NCI-H1930 (cell line): ENCODE measurements at places on chromosomes 16 and 17.
A peak's percentile ranks its signal among the peaks of the same experiment; 100 is the strongest.

- no peak for DNase-seq
These were observed 98.6 kb downstream of the CYB561 start for GRCh38 chr17:63347475-63347874.

GRCh38 chr17:9241371-9241712 lies 220.0 kb downstream of the NTN1 start:
- no peak for DNase-seq

DNA sequence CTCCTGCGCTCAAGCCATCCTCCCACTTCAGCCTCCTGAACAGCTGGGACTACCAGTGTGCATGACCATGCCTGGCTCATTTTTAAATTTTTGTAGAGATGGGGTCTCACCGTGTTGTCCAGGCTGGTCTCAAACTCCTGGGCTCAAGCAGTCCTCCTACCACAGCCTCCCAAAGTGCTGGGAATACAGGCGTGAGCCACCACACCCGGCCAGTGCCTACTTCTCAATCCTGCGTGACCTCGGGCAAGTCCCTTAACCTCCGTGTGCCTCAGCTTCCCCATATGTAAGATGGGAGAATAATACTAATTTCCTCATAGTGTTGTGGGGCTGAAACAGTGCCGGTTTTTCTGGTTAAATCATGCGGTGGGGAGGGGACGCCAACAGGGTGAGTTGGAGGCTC lies 143.5 kb upstream of the CIBAR2 start:
- no peak for DNase-seq

DNA sequence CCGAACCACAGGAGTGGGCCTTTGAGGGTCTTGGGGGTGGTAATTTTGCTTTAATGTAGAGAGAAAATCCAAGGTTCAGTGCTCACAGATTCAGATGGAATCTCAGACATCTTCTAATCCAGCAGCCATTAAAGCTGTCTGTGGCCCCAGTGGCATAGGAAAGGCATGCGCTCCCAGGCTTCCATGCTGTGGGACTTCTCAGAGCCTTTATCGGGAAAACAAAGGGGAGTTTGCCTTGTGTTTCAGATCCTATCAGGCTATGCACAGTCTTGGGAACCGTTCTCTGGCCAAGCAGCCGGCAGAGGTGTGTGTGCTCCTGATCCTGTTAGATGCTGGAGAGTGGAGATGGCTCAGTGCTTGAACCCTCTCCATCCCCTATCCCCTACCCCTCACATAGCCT lies 7.8 kb downstream of the ADGRG1 start:
- DNase-seq = no peak

GRCh38 chr16:6940968-6941367 lies 391.7 kb upstream of the RBFOX1 start:
- no peak for DNase-seq

GRCh38 chr16:13480801-13481200 lies 439.2 kb upstream of the ERCC4 start:
- no peak for DNase-seq

- DNase-seq = no peak
These were observed 4.6 kb upstream of the CD7 start for GRCh38 chr17:82321947-82322466.

GRCh38 chr17:78473951-78474613 lies 95.6 kb downstream of the PGS1 start:
- DNase-seq = no peak

DNA sequence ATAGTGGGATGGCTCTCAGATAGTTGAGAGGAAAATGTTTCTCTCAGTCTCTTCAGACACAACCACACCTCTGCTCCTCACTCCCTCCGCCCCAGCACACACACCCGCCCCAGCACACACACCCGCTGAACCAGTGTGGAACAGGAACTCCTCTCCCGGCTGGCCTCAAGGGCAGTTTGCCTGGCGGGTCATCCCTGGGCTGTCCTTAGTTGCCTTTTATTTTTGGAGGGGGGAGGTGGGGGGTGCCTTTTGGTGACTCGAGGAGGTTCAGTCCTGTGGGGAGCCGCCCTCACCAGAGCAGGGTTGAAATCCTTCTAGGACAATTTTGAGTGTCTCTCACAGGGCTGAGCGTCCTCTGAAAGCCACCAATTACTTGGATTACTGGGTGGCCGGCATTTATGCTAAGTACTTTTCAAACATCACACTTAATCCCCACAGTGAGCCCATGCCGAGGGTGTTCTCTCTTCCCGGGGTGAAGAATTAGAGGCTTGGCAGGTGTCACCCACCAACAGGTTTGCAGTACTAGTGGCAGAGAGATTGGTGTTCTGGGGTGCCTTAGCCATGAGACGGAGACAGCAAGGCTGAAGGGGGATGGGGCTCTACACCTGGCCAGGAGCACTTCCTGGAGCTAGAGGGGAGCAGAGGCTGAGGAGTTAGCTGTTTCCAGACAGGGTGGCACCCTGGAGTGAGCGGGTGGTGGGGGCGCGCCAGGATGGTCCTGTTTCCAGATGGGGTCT lies 2.8 kb downstream of the RASD1 start:
- no peak for DNase-seq

- no peak for DNase-seq
These were observed 293.3 kb downstream of the MAF start for GRCh38 chr16:79307214-79307613.

DNA sequence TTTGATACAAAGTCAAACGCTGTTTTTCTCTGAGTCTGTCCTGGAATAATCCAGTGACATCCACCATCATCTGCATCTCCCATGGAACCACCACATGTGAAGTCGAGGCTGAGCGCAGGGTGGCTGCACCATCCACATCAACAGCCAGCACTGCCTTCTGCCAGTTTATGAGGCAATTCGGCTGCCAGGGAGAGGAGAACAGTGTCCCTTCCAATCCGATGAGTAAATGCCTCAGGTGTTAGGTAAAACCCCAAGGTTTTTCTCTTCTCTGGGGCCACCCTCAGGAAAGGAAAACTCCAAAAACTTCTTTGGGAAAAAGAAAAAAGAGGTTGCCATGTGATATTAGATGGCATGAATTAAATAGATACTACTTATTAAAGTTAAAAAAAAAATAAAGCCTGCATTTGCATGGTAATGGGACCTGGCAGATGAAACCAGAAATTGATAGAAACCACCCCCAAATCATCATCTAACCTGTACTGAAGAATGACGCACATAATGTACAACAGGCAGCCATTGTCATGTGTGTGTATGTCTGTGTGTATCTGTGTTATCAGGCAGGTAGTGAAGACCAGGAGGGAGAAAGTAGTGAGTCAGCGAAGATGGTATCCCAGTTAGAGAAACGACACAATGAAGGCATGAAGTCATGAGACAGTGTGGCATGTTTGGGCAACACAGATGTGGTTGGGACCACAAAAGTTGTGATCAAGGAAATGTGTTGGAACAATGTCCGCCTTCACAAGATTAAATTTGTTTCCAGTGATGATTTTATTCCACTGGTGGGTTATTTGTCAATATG lies 478.7 kb downstream of the CDH13 start:
- no peak for DNase-seq

DNA sequence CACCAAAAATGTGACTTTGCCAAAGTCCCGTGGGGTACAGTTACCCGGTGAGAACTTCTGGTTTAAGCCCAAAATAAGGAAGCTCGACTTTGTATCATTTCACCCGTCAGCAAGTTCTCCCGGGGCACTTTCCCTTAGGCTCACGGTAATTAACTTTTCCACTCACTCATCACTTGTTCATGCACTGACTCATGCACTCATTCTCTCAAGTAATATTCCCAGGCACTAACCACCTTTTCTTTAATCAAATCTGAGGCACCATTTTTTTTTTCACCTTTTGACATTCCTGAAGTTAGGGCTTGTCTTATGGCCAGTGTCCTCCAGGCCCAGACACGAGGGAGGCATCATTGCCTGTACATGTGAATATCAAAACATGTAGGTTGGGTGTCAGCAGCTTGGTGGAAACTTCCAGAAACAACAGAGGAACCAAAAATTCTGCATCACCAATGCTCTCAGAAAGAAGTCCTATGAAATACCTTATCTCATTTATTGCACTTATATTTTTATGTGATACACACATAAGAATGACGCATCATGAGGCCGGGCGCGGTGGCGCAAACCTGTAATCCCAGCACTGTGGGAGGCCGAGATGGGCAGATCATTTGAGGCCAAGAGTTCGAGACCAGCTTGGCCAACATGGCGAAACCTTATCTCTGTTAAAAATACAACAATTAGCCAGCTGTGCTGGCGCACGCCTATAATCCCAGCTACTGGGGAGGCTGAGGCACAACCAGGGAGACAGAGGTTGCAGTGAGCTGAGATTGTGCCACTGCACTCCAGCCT lies 36.1 kb upstream of the ATP2C2 start:
- DNase-seq = no peak

GRCh38 chr17:9531034-9531433 lies 44.6 kb downstream of the STX8 start:
- no peak for DNase-seq

- DNase-seq = no peak
These were observed 14.9 kb downstream of the ZNF768 start for GRCh38 chr16:30511509-30511908.

DNA sequence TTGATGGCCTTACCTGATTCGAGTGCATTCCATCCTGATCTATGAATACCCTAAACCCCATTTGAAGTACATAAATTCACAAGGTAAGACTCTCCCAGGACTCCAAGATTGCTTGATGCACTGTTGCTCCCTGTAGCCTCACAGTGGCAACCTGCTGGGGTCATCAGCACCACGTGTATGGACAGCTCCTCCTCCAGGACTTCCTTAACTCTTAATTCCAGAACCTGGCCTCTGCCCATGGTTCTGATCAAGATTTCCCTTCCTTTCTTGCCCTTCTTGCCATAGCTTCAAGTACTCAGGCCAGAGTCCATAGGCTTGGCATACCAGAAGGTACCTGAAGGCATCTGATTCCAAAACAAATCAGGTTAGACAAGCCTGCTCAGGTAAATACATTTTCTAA lies 34.0 kb upstream of the NLK start:
- no peak for DNase-seq

GRCh38 chr17:60149691-60150582 lies at the start of gene CA4:
TSS of gene CA4 (plus strand) at chr17:60149973. CDS start at chr17:60150035, 62 bp downstream.
- DNase-seq = no peak

GRCh38 chr17:69059458-69060175 lies 1.1 kb downstream of the ABCA9 start:
- no peak for DNase-seq

DNA sequence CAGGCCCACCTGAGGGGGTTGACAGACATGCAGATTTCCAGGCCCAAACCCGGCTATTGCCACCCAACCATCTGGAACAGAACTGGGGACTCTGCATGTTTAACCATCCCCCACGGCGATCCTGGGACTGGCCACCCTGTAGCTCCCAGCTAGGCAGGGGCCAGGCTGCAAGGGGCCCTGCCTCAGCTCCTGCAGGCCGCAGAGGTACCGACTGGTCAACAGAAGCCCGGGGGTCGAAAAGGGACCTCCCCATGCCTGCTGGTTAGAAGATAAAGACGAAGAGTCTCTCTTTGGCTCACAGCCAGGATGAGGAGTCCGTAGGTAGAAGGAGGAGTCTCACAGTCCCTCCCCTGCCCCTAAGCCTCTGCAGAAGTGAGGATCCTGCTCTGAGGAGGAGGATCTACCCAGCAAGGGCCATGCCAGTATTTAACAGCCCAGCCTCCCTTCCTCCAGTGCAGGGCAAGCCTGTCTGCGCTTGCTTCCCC lies 223.4 kb upstream of the TNRC6C start:
- no peak for DNase-seq

- no peak for DNase-seq
These were observed 259.1 kb upstream of the ERCC4 start for GRCh38 chr16:13660807-13661206.

GRCh38 chr17:64653325-64653984 lies 8.7 kb downstream of the SMURF2 start:
- DNase-seq = no peak

GRCh38 chr17:79992649-79993389 lies 42.9 kb downstream of the TBC1D16 start:
- no peak for DNase-seq

DNA sequence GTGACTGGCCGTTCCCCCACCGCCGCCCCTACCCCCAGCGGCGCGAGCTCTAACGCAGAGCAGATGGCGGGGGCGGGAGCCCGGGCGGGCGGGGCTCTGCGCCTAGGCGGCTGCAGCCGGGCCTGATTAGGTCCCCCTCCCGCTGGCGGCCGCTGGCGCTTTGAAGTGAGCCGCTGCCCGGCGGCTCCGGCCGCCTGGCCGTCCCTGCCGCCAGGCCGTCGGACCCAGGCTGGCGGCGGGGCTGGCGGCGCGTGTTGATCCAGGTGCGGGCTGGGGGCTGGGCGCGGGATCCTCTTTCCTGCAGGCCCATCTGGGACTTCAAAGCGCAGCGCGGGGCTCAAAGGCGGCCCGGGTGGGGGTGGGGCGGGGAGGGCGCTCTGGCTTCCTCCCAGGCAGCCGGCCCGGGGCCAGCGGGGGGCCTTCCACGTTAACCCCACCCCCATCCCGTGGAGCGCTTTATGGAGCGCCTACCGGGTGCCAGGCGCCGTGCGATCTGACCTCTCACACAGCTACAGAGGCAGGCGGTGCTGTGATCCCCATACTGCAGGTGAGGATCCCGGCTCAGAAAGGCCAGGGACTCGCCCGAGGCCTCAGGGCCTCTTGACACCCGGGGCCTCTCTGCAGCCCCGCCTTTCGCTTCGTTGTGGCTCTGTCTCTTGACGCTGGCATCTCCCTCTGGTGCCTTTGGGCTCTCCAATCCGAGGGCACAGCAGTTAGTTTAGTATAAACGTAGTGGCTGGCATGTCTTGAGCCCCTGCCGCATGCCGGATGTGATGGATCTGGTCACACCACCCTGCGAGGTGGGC lies 80.0 kb upstream of the NKD1 start:
- peak; percentile 13 for DNase-seq

- DNase-seq = no peak
These were observed 137.9 kb upstream of the ZKSCAN2 start for GRCh38 chr16:25395528-25395927.

- DNase-seq = no peak
These were observed 21.9 kb downstream of the ACE start for GRCh38 chr17:63498626-63499195.

DNA sequence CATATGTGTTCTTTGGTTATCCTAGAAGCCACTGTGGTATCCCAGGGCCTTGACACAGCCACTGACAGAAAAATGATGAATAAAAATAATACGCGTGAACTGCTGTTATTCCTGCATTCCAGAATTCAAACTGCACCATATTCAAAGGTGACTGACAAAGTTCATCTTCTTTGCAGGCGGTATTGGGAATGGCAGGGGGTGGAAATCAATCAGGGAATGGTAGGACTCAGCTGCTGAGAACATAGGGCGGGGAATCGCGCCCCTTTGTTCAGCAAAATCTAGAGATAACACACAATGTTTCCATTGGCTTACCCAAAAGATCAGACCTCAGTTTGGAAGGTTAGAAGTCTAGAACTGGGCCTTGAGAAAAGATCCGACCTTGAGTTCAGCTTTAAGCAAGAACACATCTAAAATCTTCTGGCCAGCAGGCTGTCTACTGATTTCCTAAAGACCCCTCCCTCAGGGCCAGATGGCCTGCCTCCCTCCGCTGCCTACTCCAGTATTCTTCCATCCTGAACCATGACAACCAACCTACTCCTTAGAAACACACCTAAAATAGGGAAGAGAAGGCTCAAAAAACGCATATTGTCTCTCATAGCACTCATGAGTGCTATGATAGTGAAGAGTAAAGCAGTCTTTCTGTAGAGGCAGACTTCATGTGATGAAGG lies 34.1 kb downstream of the CDK5R1 start:
- no peak for DNase-seq
